ENCODE measurements at places on chromosomes 11 and 22.

GRCh38 chr22:19808873-19809478 is 45.7 kb downstream of the GNB1L start:
- DNase-seq, result no peak

DNA sequence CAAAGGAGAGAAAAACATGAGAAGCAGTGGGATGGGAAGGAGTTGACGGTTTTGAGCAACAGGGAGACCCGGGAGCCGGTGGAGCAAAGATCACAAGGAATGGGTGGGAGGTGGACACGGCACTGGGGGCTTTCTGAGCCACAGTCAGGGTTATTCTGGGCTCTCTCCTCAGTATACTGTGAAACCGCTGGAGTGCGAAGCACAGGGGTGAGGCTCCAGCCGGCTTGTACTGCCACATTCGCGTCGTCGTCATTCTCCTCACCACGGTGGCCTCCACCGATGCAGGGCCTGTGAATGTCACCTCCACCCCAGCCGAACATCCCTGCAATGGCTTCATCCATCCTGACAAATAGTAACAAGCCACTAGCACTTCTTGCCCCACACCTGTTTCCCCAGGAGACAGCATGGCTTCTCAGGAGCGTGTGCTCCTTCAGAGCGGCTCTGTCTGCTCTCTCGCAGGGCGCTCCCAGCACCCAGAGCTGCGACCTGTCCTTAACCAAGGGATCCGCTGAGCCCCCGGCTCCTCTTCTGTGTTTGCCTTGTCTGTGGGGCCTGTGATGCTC is 1165.3 kb downstream of the TBC1D22A start:
- DNase-seq, result no peak

GRCh38 chr22:47192651-47193437 is 430.4 kb downstream of the TBC1D22A start:
- no peak for DNase-seq

- no peak for DNase-seq
Measured at GRCh38 chr22:26383968-26384556, 45.0 kb upstream of the ASPHD2 start.

GRCh38 chr11:9214765-9215164 is 50.4 kb downstream of the DENND5A start:
- DNase-seq, result no peak

GRCh38 chr22:47593911-47594311 is 831.5 kb downstream of the TBC1D22A start:
- DNase-seq, result no peak
